ENCODE measurements at places on chromosomes 6 and 20.
A peak's percentile ranks its signal among the peaks of the same experiment; 100 is the strongest.

DNA sequence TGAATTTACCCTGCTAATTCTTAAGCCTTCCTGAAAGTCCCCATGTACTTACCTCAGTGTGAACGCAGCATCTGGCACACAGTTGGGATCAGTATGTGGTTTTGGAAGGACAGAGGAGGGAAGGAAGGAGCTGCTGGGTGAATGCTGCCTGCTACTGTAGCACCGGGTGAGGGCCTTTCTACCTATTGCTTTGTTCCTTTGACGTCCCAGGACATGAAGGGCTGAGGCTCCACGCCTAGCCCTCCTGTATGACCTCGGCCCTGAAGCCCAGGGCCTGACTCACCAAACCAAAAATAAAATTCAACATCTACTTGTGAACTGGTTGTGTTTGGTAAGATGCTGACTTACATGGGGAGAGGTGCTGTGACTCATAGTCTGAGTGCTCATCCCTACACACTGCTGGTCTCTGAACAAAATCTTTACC, 51.1 kb downstream of the ARID1B start:
- DNase-seq: peak; percentile 88

DNA sequence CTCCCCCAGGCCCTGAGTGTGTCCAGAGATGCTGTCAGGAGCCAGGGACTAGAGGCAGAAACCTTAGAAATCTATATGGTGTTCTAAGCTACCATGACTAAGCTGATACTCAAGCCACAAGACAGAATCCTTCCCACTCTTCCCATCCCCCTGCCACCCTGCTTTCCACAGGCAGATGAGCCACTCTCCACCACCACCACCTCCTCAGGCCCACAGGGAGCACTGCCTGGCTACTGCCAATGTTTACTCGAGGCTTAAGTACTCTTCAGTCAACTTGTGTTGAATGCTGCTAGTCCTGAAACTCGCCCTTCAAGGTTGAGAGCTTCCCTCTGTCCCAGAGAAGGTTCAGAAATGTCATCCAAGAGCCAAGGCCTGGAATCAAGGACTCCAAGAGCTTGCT, 56.2 kb downstream of the CENPW start:
- no peak for DNase-seq

GRCh38 chr6:42010185-42010891, 40.0 kb upstream of the TAF8 start:
- peak; percentile 32 for DNase-seq

DNA sequence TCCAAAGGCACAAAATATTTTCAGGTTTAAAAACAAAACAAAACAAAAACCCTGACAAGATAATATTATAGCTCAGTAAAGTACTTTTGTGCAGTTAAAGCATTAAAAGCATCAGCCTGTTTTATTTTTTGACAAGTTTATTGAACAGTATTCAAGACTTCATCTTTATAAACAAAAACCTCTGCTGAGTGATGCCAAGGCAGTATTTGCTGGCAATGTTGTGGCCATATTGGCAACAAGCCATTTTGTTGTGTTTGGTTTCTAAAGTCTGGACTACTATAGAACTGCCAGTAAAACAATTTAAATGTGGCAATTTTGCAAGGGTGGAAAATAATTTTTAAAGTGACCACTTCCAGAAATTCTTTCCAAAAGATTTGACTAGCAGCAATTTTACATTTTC, 15.9 kb downstream of the CPNE1 start:
- DNase-seq: peak; percentile 13

DNA sequence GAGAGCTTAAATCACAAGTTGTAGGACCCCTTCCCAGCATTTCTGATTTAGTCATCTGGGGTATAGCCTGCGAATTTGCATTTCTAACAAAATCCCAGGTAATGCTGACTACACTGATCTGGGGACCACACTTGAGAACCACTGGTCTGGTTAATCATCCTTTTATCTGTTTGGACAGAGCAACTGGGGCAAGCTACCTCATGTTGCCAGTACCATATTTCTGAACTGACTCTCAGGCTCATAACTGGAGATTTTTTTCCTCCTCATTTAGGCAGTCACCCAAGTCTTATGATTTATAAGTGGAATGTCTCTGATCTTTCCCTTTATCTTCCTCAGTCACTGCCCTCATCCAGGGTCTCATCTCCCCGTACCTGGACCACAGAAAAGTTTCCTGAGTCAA, 12.0 kb upstream of the GTF3C6 start:
- no peak for DNase-seq

DNA sequence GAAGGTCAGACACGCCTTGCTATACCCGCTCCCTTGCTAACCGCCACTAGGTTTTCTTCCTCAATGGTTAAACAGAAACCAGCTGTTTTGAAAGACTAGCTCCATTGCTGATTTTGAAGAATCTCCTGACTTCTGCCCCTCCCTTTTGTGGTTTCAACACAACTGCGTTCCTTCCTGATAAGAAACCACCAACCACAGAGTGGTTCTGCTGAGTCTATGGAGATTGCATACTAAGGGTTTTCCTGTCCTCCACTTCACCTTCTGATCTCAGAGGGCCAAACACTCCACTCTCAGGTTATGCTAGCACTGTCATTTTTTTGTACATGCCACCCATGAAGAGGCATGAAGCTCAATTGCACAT, 207.9 kb downstream of the MYLK4 start:
- DNase-seq: peak; percentile 94

- no peak for DNase-seq
These were observed 12.7 kb upstream of the ARFGEF2 start for GRCh38 chr20:48908656-48909319.

- no peak for DNase-seq
These were observed 75.9 kb downstream of the UTRN start for GRCh38 chr6:144361016-144361415.

DNA sequence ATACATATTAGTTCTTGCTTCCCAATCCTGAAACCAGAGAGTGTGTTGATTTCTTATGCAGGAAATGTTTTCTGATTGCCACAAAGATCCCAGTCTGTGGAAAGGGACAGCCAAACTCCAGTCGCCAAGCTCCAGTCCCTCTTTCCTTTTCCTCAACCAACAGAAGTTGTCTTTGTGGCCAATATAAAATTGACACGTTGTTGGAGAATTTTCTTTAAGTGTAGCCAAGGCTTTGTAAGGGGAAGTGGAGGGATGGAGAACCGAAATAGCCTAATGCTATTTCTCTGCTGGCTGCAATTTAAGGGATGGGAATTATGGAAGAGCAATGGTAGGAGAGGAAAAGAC, 5.4 kb downstream of the ADGRB3 start:
- DNase-seq: no peak

DNA sequence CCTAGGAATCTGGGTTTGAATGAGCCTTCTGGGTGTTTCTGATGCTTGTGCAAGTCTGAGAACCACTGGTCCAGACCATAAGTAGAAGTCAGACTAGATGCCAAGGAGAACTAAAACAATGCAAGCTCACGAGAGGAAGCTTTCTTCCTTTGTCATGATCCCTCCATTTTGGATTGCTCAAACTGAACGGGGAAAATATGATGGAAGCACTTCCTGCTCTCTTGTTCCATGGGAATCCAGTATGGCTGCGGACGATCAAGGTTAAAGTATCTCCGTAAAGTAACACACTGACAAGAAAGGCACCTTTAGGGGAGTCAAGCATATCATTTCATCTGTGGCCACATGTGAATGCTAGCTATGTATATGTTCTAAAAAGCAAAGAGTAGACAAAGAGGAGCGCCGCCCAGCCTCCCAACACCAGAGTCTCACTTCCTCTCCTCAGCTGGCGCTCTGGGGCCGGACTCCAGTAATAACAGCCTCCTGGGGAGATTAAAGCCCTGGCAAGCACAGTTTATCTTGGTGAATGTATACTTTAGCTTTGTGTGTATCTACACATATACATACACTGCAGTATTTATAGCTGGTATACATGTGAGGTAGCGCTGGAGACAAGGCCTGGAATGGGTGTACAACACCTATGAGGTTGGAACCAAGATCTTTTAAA, 88.1 kb downstream of the FOXC1 start:
- DNase-seq: no peak

DNA sequence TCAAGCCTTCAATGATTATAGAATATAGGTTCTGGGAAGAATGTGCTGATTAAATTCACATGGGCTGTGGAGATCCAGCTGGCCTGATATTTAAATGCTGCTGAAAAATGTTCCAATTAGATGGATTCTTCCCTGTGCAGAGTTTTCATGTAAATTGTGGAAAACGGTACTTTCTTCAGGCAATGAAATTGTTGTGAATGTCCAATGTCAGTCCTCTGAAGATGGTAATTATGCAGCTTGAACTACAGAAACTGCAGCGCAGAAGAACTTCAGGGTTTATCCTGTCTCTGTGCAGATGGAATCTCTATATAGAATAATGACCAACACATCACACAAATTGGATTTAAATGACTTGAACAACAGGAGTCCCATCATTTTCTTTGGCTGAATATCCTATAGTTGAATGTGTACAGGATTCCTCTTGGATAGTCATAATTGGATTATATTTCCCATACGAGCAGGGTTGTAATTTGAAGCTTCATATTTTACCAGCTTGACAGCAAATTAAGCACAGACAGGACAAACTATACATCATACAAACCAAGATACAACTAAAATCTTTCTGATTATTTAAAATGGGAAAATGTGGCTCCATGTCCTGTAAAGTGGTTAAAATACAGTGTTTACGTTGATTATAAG, 82.3 kb downstream of the CAP2 start:
- no peak for DNase-seq

DNA sequence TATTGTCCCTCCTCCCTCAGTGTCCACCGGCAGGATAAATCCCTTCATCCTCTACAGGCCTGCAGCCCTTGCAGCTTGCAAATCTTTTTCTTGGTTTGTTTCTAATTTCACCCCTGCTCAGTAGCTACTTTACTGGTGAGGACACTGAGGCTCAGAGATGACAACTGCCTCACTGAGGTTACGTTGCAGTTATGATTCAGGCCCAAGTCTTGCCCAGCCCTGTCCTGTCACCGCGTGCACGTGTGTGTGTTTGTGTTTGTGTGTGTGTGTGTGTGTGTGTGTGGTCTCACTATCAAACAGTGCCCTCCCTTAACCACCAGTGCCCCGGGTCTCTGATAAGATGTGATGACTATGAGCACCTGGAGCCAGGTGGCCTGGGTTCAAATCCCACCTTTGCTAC, 21.1 kb downstream of the FAM110A start:
- no peak for DNase-seq

GRCh38 chr6:112281821-112282615, 27.7 kb upstream of the LAMA4 start:
- peak; percentile 86 for DNase-seq

DNA sequence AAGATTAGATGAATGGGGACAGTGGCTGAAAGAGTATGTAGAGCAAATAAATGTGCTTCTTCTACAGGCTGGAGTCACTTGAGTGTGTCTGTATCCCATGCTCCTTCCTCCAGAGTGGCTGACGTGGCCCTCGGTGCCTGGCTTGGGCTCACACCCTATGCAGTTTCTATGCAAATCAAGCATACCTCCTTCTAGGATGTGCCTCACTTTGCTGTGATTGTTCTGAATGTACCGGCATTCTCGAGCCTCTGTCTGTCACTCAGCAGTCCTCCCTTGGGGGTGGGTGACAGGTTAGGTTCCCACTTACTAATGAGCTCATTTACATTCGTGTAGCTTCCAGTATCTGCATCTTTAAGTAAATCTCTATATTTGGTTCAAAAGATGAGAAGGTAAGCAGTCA, 55.1 kb upstream of the HDDC2 start:
- no peak for DNase-seq

- DNase-seq: peak; percentile 20
These were observed 1.8 kb downstream of the RNF144B start for GRCh38 chr6:18388942-18389341.

GRCh38 chr20:1206366-1207148, 3.3 kb downstream of the C20orf202 start:
- DNase-seq: peak; percentile 20

DNA sequence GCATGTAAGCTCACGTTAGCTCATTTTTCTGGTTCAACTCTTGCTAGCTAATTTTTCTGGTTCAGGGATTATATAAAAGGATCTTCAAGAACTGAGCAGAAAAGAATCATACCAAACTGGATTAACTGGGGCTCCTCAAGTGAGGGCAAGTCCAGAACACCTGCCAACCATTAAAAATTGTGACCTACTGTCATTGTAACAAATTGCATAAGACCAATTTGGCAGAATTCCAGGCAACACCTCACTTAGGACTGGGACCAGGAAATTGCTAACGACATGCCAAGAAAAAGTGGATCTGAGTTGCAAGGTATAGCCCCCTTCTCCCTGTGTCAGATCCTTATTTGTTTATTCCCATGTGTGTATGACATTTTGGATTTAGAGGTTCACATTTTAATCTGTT, 216.6 kb downstream of the HIVEP2 start:
- DNase-seq: peak; percentile 23

GRCh38 chr6:112221981-112222852, 32.1 kb downstream of the LAMA4 start:
- peak; percentile 90 for DNase-seq

GRCh38 chr6:57173886-57174510, 1.9 kb downstream of the BAG2 start:
- DNase-seq: peak; percentile 87

GRCh38 chr6:709471-710056, 16.6 kb upstream of the EXOC2 start:
- DNase-seq: no peak

DNA sequence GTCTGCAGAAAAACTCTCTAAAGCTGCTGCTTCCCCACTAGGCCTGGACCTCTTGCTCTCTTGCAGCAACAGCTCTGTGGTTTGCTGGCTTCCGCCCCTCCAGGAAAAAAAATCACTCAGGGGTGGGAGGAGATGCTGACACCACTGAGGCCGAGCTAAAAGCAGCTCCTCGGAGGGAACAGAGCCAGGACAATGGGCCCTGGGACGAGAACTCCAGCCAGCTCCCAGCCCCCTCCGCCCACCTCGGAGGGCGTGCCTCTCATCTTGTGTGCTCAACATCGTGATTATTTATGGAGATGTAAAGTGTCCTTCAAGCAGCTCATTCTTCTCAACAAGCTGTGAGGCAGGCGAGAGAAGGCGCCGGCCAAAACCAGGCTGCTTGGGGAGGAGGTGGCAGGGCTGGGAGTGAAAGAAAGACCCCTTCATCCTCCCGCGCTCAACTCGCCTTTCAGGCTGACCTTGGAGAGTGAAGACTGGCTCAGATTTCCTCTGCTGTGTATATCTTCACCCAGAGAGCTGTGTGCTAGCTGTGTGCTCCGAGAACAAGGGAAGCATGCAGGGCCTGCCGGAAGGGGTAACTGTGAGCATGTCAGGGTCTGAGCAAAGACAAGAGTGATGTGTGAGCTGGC, 53.5 kb upstream of the LRFN2 start:
- DNase-seq: no peak

DNA sequence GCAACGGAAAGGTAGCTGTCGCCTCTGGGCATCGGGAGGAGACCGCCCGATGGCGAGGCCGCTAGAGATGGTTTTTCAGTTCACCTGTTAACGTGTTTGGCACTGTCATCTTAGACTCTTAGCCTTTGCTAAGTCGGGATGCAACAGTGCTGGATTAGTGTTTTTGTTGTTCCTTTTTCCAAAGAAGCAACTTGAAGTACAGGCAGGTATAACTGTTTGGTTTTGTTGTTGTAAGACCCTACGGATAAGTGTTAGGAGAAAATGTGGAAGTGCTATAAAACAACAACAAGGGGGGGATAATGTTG, 723 bp downstream of the MANEA start:
- peak; percentile 19 for DNase-seq
